SW 1271 (cell line): ENCODE measurements at places on chromosomes 6 and 20.

GRCh38 chr20:25035921-25036320 lies 22.0 kb downstream of the ACSS1 start:
- no peak for DNase-seq

DNA sequence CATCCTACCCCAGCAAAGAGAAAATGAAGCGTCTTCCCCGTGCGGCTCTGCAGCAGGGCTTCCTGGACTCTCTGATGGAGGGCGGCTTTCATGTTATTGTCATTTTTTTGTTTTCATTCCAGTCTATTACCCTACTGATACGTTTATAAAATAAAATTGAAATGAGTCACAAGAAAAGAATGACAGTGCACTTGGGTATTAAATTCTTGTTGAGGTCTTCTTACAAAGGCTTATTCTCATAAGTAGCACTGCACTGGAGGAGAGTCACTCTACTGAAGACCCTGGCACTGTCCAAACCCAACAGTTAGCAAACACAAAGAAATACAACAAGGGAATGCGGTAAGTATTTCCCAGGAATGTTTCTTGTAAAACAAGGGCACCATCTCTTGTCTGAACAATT lies 379.3 kb downstream of the MAFB start:
- no peak for DNase-seq

DNA sequence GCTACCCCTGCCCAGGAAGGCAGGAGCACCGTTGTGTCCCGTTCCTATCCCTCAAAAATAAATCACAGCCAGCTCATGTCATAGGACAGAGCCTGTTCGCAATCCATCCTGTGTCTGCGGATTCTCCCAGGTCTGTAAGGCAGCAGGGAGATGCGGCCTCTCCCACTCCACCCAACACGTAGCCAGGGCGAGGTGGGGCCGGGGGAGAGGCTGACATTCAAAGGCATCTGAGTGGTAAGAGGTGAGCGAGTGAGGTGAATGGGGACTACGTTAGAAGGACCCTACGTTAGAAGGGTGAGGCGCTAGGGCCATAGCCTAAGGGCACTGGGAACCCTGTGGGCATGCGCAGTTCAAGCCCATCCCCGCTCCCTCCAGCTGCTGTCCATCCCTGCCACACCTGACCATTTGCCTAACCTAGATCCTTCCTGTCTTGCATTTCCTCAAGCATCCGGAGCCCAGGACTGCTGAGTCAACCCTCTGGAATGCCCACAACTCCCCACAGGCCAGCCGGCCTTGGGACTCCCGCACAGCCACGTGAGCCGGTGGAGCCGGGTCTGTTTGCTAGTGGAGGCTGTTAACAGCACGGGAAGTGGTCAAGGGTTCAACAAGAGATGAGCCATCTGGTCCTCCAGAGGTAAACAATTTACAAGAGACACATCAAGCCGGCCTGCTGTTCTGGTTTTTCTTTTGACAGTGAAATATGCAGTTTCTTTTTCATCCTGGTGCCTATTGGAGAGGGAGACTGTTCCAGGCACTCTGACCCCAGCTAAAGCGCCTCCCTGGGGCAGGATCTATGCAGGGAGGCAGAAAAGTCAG lies 45.9 kb downstream of the RIPOR3 start:
- DNase-seq = peak; percentile 98

DNA sequence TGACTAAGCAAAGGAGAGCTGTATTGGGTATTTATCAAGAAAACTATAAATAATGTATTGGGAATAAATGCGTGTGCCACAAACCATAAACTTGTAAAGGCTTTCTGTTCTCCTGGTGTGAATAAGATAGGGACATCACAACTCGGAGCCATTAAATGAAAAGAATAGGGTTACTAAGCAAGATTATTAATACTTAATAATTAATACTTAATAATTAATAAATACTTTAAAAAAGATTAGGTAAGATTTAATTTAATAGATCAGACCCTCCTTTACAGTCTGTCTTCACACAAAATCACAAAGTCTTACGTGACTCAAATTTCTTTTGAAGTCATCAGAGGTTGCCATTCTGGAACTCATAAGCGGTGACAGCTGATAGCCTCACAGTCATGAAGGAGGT lies 648.9 kb downstream of the PRKN start:
- DNase-seq = no peak

- DNase-seq = no peak
These were observed 243.6 kb downstream of the KCNQ5 start for GRCh38 chr6:72865467-72865866.

- no peak for DNase-seq
These were observed 44.1 kb upstream of the AKIRIN2 start for GRCh38 chr6:87745966-87746721.

GRCh38 chr20:3712279-3712873 lies at the start of gene SIGLEC1:
TSS of gene SIGLEC1 (minus strand) at chr20:3712600. CDS start at chr20:3707128, 5,472 bp downstream.
- no peak for DNase-seq

GRCh38 chr6:160167604-160168399 lies 46.2 kb downstream of the SLC22A1 start:
- no peak for DNase-seq

GRCh38 chr6:158232316-158233213 lies 64.4 kb downstream of the GTF2H5 start:
- DNase-seq = peak; percentile 59

DNA sequence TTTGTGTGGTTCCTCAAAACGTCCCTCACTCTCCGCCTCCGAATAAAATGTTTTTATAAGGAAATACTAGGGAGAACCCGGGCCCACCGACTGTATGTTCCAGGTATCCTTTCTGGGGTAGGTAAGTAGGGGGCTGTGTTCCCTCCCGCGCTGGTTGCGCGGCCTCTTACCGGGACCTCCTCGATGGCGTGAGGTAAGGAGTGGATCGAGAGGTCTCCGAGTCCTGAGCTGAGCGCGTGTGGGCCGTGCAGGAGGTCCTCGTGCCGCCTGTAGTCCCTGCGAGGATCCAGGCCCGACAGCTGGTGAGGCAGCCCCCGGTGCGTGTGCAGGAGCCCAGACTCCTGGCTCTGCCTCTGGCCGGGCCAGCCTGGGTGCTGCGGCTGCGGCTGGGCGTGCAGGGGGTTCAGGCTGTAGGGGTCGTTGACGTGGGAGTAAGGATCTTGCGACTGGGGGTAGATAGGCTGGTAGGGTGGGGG lies 5.1 kb downstream of the TFAP2A start:
- DNase-seq = no peak

- DNase-seq = peak; percentile 46
These were observed 865 bp downstream of the STK38 start for GRCh38 chr6:36546308-36546919.

DNA sequence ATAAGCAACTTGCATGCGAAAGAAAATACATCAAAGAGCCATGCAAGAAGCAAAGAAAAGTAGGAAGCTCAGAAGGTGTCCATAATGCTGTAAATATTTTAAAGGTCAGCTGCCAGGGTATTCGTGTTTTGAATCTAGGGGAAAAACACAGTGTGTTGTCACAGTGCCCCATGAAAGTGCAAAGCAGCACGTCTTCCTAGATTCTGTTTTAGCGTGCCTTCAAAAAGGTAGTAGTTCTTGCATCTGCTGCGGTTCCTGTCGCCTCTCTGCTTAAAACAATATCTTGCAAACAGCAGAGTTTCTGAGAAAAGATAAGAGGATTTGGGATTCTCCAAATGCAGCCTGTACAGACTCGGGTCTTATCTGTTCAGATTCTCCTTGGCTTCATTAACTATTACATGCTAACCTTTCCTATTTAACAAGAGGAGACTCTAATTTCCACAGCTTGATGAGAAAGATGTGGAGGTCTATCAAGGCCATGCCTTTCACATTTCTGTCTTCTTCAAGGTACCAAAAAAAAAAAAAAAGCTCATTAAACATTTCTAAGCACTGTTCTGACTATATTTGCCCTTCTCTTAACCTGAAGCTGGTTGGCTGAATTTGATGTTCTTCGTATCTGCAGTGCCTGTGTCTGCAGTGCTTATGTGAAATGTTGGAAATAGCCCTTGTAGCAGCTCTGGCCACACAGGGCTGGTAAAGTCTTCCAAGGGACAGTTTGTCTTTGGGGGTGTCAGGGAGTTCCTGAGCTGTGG lies 297.5 kb downstream of the ADGB start:
- DNase-seq = no peak

DNA sequence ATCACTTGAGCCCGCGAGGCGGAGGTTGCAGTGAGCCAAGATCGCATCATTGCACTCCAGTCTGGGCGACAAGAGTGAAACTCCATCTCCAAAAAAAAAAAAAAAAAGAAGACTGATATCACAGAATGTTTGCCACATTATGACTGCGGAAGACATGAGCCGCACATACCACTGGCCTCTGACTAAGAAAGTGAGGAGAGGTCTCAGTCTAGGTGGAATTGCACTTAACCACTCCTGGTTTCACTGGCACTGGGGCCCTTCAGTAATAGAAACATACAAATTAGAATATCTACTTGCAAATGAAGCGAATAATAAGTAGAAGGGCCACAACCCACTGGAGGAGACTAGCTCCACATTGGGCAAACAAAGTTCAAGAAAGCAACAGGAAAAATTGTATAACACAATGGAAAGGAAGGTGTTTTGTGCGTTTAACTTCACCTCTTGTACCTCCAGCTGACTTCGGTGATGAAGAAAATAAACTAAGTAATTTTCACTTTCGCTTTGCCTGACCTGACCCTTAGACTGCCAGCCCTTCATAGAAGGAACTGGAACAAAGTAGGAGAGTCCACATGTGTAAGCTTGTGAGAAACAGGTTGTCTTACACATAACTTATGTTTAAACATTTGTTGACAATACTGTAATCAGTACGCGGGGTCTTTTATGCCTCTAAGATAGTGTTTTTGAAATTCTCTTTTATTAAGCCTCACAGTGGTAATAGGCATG lies 147.5 kb upstream of the TSHZ2 start:
- DNase-seq = no peak
